ENCODE measurements at places on chromosomes 6 and 20. TPM values are rescaled to one million over a fixed set of nuclear protein-coding genes. Genes with fewer than 3 reads are reported as not detected.

DNA sequence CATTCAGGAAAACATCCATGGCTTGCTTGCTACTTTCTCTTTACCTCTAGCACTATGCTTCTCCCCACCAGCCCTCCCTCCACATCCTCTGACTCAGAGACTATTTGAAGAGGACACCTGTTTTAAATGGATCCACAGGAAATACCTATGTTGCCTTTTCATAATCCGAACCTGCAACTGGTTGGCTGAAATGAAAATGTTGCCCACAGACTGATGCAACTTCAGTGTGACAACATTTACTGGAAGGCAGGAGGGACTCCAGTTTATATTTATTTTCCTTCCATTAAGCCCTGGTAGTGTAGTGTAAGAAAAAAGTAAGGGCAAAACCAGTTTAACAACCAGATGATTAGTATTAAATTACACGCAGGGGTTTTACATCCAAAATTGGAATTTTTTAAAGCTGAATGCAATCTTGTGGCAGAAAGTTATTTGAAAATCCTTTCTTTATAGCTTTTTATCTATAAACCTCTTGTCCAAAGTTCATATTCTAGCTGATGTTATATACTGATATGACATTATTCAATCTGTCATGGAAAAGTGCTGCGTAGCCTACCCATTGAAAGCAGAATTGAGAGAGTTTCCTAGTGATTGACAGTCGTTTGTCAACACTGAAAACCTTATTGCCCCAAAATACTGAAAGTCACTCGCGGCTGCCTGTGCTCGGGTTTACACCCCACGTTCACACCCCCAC, 881 bp upstream of the AIG1 start:
- peak overlapping the region; percentile 97 for H3K27ac ChIP-seq
- H3K36me3 ChIP-seq: no peaks in the 10 kb centered on the region
- peaks cover 33% of the 10 kb centered on the region for H3K4me1 ChIP-seq
- H3K27me3 ChIP-seq: no peaks in the 10 kb centered on the region
- H3K4me3 ChIP-seq: peak overlapping the region; percentile 94

GRCh38 chr6:79717989-79718388, 86.9 kb downstream of the SH3BGRL2 start:
- no peak overlapping the region for H3K27ac ChIP-seq
- H3K36me3 ChIP-seq: no peaks in the 10 kb centered on the region
- no peak for DNase-seq
- H3K4me1 ChIP-seq: no peaks in the 10 kb centered on the region

- no peaks in the 10 kb centered on the region for H3K4me1 ChIP-seq
- H3K27me3 ChIP-seq: no peaks in the 10 kb centered on the region
- H3K4me3 ChIP-seq: no peak overlapping the region
Observed at GRCh38 chr6:917939-918338, 225.0 kb upstream of the EXOC2 start.

IMPG1 gene
- total RNA-seq: not detected

GRCh38 chr6:145608850-145609249, 126.5 kb downstream of the EPM2A start:
- no peaks in the 10 kb centered on the region for H3K4me1 ChIP-seq
- DNase-seq: no peak
- no peak overlapping the region for H3K27ac ChIP-seq
- no peaks in the 10 kb centered on the region for H3K36me3 ChIP-seq
- H3K27me3 ChIP-seq: no peaks in the 10 kb centered on the region
- H3K4me3 ChIP-seq: no peak overlapping the region

GRCh38 chr6:74891349-74891831, 314.5 kb downstream of the COL12A1 start:
- no peak overlapping the region for H3K27ac ChIP-seq
- no peaks in the 10 kb centered on the region for H3K4me1 ChIP-seq
- no peak for DNase-seq
- no peaks in the 10 kb centered on the region for H3K27me3 ChIP-seq
- H3K36me3 ChIP-seq: no peaks in the 10 kb centered on the region
- no peak overlapping the region for H3K4me3 ChIP-seq
